ENCODE measurements at places on chromosomes 16 and 17. TPM values are rescaled to one million over a fixed set of nuclear protein-coding genes. Genes with fewer than 3 reads are reported as not detected.

The RAD51C gene
- total RNA-seq, result 4.3 TPM

DNA sequence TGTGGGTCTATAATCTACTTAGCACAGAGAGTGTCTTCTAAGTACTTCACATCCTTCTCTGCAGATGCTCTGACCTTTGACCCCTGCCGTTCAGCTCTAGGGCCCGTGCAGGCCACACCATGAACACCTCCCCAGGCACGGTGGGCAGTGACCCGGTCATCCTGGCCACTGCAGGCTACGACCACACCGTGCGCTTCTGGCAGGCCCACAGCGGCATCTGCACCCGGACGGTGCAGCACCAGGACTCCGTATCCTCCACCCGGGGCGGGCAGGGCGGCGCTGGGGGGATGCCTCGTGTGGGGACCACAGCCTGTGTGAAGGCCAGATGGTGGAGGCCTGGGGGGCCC, 686 bp downstream of the MLST8 start:
- no peak for DNase-seq

DNA sequence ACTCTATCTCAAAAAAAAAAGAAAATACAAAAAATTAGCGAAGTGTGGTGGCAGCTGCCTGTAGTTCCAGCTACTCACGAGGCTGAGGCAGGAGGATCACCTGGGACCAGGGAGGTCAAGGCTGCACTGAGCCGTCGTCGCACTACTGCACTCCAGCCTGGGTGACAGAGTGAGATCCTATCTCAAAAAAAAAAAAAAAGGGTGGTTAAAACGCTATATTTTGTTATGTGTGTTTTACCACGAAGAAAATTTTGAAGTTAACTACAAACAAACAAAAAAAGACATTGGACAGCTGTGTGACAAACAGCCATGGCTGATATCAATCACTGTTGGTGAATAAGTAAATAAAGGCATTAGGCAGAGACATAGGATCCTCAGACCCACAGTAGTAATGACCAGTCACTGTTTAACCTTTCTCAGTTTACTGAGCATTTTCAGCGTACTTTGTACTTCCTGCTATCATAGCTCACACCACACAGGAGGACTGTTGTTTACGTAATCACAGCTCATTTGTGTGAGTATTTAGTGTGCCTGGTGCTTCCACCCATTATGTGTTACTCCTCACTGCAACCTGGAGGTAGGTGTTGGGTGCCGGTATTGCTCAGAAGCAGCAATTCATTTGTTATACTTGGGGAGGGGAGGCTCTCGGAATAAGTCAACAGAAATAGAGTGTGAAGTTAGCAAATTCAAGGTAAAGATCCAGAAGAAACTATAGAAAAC, 55.4 kb downstream of the COPRS start:
- DNase-seq, result no peak

The PSME3 gene
- total RNA-seq, result 101 TPM

DNA sequence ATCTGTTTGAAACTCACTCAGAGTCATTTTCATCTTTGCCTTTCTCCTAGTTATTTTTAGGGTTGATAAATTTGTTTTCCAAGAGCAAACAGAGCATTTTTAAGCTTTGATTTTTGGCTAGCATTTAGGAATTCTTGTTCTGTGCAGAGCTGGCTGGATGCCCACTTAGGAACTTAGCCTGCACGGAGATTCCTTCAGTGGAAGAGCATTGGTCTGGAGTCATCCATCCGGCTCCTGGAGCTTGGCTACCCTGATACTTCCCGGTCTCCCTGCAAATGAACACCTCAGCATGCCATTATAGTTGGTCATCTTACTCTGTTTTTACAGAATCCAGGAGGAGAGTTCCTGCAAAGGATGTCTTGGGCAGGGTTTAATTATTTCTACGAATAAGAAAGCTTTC, 57.1 kb downstream of the SPECC1 start:
- DNase-seq, result peak; percentile 93

GRCh38 chr17:3546997-3547396, 10.6 kb downstream of the TRPV3 start:
- no peak for DNase-seq

GRCh38 chr17:43768943-43769342, 9.8 kb downstream of the DUSP3 start:
- DNase-seq, result no peak
